ENCODE measurements at places on chromosomes 5 and 9.

- no peak for DNase-seq
Observed at GRCh38 chr5:50343715-50344114, 97.4 kb downstream of the EMB start.

GRCh38 chr5:158976035-158976434, 123.7 kb downstream of the EBF1 start:
- peak; percentile 93 for DNase-seq

GRCh38 chr5:32539981-32540845, 45.1 kb upstream of the SUB1 start:
- DNase-seq, result no peak

- DNase-seq, result peak; percentile 77
Observed at GRCh38 chr9:128724744-128725211, 851 bp upstream of the ZDHHC12 start.

DNA sequence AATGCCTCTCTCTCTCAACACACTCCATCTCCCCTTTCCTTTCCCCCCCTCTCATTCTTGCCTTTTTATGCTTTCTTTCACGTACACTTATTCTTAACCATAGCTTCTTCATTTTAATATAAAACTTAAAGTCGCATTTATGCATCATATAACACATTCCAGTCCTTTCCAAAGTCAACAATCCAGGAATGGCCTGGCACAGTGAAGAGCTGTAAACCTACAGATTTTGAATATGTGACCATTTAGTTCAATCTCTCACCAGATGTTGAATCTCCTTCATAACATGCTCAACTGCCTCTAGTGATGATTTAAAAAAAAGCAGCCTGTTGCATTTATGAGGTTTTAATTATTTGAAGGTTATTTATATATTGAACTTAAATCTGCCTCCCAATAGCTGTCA, 186.2 kb upstream of the GRAMD2B start:
- DNase-seq, result no peak

- DNase-seq, result peak; percentile 92
Observed at GRCh38 chr5:33257807-33258429, 182.8 kb upstream of the TARS1 start.

DNA sequence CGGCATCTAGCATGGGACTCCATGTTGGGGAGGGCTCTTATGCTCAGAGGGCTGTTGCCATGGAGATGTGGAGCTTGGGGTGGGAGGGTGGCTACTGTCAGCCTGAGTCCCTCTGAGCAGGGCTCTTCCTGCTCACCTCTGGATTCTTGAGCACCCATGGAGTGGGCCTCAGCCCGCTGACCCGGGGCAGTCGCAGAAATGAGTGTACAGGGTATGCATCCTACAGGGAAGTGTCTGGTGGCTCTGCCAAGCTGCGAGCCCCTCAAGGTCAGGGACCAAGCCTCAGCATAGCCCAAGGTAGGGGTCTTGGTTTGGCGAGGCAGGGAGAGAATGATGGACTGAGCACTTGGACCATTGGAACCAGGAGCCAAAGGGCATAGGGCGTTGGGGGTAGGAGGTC, 104.1 kb downstream of the DAB2IP start:
- no peak for DNase-seq

GRCh38 chr5:139148986-139149385, 49.2 kb downstream of the SIL1 start:
- no peak for DNase-seq

DNA sequence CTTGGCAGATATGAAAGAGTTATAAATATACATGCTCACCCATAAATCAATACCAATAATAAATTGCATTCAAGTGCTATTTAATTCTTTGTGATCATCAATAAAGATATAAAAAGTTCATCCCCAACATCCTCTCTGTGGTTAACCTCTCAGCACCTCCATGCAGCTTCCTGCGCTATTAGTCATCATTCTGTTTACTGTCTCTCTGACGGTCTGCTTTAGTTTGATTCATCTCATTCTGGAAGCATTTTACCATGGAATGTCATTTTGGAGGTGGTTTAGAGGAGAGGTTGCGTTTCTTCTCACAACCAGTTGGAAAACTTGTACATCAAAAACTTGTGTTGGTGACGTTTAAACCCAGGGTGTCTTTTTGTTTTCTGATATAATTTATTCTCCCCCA, 486.6 kb downstream of the BRINP1 start:
- peak; percentile 82 for DNase-seq

DNA sequence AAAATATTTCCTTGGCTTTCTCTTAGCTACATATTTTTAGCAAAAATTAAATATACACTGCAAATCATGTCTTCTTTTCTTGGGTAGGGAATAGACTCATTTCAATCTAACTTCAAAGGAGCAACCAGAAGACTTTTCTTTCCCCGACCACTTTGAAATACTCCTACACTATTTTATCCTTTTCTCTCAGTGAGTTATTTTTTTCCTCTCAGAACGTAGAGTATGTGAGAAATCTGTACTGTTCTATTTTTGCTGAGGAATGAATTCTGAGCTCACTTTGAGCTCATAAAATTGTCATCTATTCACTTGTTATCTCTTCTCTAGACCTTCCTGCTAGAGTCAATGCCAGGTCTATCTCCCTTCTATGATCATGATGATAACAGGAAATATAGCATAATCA, 22.2 kb upstream of the DAPK1 start:
- no peak for DNase-seq

- DNase-seq, result no peak
Observed at GRCh38 chr5:26232706-26233105, 805.7 kb downstream of the CDH9 start.

GRCh38 chr5:14450018-14450524, 131.5 kb upstream of the OTULINL start:
- DNase-seq, result peak; percentile 99

DNA sequence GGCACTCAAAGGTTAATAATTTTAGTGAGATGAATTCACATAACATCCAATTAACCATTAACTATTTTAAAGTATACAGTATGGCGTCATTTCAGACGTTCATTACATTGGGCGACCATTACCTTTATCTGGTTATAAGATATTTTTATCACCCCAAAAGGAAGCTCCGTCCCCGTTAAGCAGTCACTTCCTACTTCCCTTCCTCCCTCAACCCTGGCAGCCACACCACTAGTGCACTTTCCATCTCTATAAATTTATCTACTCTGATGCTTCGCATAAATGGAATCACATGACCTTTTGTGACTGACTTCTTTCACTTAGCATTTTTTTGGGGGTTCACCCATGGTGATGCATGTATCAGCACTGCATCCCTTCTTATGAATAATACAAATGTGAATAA, 168.3 kb upstream of the PUM3 start:
- no peak for DNase-seq

GRCh38 chr9:89093201-89093975, 85.2 kb downstream of the SHC3 start:
- no peak for DNase-seq

DNA sequence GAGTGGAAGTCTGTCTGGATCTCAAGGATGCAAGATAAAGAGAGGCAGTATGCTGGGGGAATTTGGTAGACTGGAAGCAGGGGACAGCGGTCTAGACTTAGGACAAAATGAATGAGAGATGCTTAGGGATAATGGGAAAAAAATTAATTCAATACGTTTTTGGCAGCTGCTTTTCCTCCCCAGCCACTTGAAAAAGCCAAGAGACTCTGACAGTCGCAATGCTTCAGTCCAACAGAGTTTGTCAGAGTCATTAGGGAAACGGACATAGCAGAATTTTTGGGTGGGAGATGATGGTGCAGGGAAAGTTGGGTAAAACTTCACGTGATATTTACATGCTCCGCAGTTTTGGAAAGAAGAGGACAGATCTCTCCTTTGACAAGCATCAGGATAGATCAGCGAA, 129.7 kb downstream of the GOLPH3 start:
- DNase-seq, result no peak

GRCh38 chr9:124292696-124293593, 35.2 kb downstream of the NEK6 start:
- DNase-seq, result no peak

DNA sequence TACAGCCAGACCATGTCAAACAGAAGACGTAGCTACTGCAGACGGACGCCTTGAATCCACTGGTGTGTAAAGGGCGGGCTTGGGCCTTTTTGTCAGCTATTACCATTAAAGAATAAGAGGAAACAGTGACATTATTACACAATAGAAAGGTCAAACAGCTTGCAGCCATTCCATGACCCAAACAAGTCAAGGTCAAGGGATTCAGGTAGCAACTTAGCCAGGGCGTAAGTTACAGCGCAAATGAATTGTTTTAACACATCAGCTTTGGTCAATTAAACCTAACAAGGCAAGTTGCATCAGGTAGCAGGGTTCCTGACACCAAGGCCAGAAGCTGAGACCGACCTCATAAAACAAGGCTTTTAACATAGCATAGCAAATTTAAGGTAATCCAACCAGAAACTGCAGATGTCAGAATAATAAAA, 15.3 kb downstream of the NFIB start:
- DNase-seq, result no peak

- peak; percentile 22 for DNase-seq
Observed at GRCh38 chr9:133371261-133371711, 4.6 kb downstream of the SURF4 start.

- DNase-seq, result peak; percentile 30
Observed at GRCh38 chr5:5572010-5572865, 149.8 kb downstream of the ICE1 start.

- no peak for DNase-seq
Observed at GRCh38 chr5:126265917-126266316, 157.3 kb upstream of the GRAMD2B start.

GRCh38 chr5:7629561-7629960, 221.4 kb downstream of the CFAP90 start:
- DNase-seq, result no peak

DNA sequence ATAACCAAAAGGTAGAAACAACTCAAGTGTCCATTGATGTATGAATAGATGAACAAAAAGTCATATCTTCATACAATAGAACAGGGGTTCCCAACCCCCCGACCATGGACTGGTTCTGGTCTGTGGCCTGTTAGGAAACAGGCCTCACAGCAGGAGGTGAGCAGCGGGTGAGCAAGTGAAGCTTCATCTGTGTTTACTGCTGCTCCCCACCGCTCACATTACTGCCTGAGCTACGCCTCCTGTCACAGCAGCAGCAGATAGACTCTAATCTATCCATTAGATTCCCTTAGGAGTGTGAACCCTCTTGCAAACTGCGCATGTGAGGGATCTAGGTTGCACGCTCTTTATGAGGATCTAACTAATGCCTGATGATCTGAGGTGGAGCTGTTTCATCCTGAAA, 478.0 kb downstream of the BRINP1 start:
- no peak for DNase-seq

DNA sequence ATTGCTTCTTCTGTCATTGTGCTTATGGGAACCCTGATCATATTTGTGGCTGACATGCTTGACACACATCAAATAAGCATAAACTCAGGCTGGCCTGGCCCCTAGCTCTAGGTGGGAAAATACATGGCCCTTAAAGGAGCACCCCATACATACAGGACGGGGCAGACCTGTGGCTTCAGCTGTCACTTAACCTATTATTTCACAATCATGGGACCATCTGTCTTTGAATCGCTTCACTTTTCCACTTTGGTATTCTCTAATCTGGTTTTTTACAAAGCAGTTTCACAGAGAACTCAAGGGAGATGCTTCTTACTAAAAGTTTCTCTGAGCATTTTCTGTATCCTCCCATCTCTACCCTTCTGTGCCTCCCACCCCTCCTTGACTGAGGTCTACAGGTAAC, 34.6 kb upstream of the LRRTM2 start:
- no peak for DNase-seq

DNA sequence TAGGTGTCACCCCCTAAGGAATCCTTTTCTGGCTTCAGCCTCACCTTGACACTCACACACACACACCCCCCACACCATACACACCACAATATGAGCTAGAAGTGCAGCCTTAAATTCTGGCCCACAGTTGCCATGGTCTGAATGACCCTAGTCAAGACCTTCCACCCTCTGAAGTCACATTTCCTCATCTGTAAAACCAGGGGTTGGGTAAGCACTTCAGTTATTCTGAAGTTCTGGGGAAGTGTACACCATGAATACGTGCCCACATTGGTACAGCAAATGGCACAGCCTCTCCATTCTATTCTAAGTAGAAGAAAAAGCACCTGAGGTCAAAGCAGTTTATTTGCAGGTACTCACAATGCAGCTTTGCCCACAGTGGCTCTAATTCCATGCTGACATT, 372.8 kb upstream of the KLF4 start:
- no peak for DNase-seq

GRCh38 chr9:76911971-76912370, 6.1 kb upstream of the PRUNE2 start:
- DNase-seq, result no peak

DNA sequence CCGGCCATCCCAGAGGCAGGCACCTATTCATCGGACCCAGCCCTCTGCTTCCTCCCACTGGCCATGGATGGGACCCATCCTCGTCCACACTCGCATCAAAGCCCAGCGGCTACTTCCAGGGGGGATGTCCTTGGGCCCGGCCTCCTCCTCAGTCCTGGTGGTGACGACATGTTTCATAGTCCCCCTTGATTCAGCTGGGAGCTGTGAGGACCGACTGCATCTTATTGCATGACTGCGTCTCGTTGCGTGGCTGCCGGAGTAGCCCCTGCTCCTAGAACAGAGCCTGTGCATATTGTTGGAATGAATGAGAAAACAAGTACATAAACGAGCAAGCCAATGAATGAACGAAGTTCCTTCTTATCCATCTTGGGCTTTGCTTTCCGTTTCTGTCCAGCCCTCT, 12.8 kb downstream of the NCS1 start:
- peak; percentile 28 for DNase-seq

DNA sequence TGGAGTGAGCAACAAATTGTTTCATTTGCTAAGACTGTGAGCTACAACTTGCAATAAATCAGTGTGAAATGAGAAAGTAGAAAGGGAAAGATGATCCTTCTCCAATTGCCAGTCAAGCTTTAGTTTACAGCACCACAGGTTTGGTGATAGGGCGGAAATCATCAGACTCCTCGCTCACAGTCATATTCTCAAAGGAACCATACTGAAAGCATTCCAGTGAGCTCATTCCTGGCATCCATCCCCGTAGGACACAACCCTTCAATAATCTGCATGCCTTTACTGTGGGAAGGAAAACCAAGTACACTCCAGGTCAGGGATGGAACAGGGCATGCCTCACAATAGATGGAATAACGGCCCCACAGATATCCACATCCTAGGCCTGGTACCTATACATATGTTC, 80.7 kb downstream of the FSTL4 start:
- DNase-seq, result peak; percentile 47

DNA sequence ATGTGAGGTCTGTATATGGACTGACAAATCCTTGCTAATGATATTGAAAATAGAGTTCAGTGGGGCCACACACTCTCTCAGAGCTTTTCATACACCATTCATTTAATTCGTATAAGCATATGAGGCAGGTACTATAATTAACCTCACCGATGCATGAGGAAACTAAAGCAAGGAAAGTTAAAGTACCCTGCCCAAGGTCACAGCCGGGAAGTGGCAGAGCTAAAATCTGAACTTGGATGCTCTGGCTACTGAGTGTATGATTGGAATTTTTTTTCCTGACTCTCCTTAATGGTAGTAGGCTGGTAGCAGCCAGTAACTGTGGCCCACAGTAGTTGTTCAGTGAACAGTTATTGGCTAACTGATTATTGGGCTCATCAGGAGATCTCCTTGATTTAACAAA, 135.3 kb downstream of the NUDT12 start:
- no peak for DNase-seq

GRCh38 chr9:133331221-133331620, 4.8 kb downstream of the SURF6 start:
- DNase-seq, result no peak

GRCh38 chr9:935348-935965, 41.0 kb upstream of the DMRT3 start:
- peak; percentile 18 for DNase-seq

- no peak for DNase-seq
Observed at GRCh38 chr9:73199886-73200285, 48.2 kb downstream of the ANXA1 start.

- peak; percentile 100 for DNase-seq
Observed at GRCh38 chr5:110335361-110336066, 391.0 kb downstream of the TMEM232 start.
